ENCODE measurements at places on chromosomes 1 and 21.

DNA sequence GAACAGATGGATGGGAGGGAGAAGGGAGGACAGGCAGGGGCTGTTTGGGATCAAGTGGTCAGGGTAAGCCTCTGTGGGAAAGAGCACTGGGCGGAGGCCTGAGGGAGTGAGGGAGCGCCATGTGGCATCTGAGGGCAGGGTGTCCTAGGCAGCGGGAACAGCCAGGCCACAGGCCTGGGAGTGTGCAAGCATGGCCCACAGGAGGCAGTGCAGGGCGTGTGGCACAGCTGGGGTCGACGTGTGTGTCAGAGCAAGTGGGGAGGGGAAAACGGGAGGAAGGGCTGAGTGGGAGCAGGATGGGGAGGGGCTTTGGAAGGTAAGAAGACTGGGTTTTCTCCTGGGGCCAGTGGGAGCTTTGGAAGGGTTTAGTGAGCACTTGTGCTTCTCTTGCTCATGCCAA lies 143.4 kb downstream of the SYF2 start:
- DNase-seq = no peak

DNA sequence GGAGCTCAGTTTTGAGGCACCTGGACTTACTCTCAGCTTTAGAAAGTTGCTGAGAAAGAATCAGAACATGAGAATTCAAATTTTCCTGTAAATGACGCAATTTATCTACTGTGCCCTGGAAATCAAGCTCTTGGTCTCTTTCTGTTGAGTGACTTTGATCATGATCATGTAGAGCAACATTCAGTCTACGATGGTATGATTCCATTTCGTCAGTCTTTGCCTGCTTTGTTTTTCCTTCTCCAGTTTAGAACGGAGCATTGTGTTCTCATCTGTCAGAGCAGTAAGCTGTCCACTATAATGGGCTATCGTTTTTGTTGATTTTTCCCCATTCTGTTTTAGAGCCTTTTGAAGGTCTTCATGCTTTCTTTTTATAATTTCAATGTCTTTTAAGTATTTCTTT lies 20.7 kb downstream of the SFT2D2 start:
- no peak for DNase-seq

DNA sequence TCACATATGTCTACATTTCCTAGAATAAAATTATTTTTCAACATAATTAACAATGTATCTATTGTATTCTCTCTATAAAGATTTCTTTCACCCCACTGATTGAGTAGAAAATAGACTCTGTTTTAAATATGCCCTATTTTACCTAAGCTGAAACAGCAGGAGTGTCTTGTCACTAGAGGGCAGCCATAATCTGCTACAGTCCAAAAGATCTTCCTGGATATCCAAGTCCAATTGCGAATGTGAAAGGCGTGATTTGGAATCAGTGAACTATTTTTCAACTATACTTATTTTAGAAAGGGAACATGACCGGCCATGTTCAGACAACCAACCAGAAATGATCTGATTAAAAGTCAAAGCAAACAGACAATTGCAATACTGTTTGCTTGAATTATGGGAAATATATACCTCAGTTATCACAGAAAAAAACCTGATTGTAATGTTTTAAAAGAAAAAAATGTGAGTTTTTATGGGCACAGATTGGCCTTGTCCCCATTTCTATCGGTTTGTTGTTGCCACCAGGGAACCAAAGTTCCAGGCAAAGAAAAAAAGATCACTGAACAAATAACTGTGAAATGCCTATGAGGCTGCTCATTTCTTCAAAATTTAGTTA lies 1211.0 kb upstream of the ADGRL4 start:
- DNase-seq = no peak

- DNase-seq = no peak
Observed at GRCh38 chr1:230194525-230194924, 127.5 kb downstream of the GALNT2 start.

DNA sequence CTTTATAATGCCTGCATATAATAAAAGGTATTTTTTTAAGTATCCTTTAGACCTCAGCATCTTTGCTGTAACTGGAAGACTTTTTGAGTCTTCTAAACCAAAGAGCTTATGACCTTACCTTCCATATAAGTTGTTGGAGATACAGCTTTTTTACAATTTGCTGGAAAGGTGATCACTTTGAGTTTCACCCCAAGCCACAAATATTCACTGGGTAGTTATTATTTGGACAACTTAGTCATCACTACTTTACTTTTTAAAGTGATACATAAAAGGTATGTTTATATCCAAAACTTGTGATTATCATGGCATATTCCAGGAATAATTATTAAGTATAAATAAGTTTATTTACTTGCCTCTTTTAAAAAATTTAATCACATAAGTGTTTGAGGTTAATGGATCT lies 246.7 kb upstream of the NRIP1 start:
- no peak for DNase-seq

- DNase-seq = no peak
Observed at GRCh38 chr21:32951041-32951440, 74.7 kb upstream of the OLIG2 start.

DNA sequence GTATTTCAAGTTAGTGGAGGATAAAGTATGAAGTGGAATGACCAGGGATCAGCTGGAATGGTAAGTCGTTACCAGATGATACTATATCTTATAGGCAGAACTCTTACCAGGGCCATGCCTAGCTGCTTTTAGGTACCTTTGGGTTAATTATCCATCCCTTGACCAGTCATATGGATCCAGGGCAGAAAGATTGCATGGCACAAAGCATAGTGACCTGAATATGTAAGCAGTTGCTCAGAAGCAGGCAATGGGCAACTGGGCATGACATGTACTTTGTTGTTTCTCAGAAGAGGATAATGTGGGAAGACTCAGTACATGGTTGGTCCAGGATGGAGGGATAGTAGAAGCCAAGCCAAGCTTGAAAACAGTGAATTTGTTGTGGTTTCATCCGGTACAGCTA lies 87.2 kb downstream of the CLEC20A start:
- DNase-seq = no peak

DNA sequence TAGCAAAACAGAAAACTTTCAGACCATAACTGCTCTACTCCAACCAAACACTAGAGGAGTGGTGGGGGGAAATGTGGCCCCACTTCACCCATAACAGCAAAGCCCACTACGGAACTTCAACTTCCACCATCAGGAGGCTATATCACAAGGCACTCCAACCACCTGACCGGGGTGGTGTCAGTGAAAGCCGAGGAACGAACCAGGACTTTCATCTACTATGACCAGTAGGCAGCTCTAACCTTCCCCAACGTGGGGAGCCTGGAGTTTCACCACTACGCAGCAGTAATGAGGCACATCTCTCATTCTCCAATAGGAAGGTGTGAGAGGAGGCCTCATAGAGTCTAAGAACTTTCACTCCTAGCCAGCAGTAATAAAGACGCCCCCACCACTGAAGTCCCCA lies 42.4 kb upstream of the ATP1B1 start:
- no peak for DNase-seq

DNA sequence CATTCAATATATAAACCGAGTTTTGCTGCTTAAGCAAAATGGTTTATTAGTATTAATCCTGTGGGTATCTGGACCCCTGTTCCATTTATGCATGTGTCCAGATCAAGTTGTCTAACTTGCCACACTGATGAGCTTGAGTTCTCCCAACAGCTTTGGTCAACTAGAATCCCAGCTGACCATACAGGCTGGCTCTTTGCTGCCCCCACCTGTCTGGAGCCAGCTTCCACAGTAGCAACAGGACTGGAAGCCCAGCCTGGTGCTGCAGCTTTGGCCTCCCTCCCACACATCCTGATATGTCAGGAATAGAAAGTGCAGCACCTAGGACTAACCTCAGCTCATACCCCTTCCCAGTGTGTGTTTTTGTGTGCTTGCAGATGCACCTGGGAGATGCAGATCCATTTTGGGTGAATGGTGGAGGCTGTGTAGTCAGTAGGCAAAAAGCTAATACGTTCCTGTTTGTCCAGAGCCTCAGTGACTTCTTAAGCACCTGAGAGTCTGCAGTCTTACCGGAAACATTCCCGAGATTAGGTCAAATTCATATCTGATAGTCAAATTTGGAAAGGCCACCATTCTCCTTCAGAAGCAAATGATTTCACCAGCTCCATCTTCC lies 40.9 kb upstream of the BEND5 start:
- DNase-seq = no peak

GRCh38 chr1:233253832-233254331 lies 41.6 kb downstream of the PCNX2 start:
- DNase-seq = no peak

- DNase-seq = no peak
Observed at GRCh38 chr21:32599091-32599490, 13.1 kb downstream of the CFAP298 start.

DNA sequence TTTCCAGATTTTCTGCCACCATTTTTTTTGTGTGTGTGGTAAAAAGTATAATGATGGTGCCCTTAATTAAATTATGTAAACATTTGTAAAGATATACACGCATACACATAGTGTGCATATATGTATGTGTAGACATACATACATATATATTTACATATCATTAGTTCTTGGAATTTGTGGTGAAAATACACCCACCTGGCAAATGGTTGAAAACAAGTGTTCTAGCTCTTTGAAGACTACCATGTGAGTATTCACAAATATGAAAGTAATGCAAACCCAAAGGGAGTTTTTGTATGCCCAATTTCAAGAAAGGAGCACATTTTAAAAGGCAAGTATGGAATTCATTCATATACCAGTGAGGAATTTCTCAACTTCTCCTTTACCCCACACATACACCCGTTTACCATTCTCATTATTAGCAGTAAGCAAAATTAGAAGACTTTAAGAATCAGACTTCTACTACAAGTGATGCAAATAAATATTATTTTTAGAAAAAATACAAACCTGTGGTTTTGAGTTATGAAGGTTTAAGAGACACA lies 8.0 kb downstream of the RABGAP1L start:
- no peak for DNase-seq

DNA sequence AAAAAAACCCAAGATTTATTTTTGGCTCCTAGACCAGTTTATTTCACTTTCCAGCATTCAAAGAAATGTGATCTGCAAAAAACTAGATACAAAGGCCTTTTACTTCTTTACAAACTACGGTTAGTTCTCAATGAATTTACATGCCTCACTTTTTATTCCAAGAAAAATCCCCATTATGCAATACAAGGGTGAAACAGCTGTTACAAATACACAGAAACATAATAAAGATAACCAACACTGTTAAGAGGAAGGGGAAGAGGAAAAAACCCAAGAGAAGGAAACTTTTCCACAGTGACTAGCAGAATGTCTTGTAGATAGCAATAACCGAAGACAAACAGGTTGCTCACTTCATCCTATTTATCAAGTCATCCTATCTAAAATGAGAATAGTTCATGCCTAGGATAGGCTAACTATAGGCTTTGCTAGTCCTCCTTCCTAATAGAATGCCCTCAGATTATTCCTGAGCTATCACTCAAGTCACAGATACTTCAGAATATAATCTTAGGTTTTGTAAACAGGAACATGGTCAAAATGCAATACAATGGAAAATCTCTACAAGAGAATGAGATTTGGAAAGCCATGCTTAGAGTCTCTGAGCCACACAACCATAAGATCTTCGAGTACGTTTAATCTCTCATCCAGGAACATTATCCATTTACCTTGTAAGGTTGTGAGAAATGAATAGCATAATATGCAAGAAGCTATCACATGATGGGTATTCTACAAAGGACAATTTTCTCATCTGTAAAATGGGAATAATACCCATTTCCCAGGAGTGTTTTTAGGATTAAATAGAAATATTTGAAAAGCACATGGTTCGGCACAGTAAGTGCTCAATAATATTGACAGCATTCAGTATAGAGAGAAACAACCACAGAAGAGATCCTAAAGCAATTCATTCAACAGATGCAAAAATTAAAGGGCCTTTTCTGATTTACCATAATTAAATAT lies 5.4 kb downstream of the PNRC2 start:
- no peak for DNase-seq

DNA sequence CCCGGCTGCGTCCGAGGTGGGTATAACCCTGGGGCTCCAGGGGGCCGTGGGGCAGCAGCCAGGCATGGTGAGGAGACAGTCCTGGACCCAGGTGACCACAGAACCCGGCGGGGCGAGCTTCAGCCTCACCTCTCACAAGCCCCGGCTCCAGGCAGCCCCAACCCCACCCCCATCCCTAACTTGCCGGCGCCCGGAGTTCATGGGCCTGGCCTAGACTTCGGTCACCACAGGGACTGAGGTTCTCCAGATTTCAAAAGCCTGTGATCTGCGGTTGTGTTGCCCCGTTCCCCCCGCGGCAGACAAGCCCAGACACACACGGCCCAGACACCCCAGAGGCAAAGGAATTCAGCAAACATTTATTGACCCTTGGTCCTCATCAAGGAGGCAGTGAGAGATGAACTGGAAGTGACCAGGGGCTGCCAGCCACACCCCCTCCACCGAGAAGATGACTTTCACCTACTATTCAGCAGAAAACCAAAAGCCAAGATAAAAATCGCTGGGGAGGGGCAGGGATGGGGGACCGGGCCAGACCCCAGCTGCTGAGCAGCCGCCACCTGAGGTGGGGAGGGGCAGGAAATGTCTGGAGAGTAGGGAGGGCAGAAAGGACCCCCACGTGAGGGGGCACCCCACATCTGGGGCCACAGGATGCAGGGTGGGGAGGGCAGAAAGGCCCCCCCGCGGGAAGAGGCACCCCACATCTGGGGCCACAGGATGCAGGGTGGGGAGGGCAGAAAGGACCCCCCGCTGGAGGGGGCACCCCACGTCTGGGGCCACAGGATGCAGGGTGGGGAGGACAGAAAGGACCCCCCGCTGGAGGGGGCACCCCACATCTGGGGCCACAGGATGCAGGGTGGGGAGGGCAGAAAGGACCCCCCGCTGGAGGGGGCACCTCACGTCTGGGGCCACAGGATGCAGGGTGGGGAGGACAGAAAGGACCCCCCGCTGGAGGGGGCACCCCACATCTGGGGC lies 3.9 kb downstream of the HES4 start:
- DNase-seq = no peak

DNA sequence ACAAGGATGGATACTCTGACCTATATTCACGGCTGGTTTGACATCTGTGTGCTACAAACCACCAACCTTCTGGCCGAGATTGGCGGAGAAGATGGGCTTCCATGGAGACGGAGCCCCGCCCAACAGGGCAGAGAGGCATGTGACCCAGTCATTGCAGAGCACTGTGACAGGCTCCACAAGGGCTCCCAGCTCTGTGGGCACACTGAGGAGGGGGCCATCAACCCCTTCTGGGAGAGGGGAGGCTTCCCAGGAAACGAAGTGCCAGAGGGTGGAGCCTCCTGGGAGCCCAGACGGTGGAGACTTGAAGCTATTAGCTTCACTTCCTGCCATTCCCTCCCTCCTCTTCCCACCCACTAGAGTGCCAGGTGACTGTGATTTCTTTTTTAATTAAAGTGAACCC lies 71.6 kb upstream of the IFFO2 start:
- no peak for DNase-seq

DNA sequence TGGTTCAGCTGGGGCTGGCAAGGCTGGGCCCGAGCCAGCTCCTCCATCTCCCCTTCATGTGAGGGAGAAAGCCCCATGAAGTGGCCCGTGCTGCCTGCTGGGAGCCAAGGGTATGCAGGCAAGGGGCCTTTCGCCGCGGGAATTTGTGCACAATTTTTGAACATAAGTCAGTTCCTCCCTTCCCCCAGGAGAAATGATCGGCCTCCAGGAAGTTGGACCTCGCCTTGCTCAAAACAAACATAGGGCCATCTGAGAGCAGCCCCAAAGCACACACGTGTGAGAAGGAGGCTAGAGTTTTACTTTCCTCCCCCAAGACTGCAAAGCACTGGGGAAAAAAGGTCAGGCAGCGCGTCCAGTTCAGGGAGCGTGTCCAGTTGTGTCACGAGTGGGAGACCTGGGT lies 64.7 kb downstream of the PRDM16 start:
- no peak for DNase-seq
